ENCODE measurements at places on chromosomes 6 and 20. TPM values are rescaled to one million over a fixed set of nuclear protein-coding genes. Genes with fewer than 3 reads are reported as not detected.

DNA sequence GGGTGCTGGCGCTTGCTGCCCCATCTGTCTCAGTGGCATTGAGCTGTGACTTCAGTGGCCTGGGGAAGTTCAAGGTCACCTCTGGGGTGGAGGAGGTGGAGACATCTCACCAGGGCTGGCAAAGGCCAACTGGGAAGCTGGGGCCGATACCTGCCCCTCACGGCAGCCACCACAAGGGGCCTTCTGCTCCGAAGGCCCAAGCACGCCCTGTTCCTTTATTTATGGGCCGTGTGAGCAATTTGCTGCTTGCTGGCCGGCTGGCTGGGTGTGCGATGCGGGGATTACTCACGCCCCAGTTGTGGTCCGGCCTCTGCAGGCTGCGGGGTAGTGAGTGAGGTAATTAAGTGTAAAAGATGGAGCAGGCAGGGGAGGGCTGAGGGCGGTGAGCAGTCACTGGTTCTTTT lies 13.2 kb upstream of the SCRT2 start:
- DNase-seq, result no peak

DNA sequence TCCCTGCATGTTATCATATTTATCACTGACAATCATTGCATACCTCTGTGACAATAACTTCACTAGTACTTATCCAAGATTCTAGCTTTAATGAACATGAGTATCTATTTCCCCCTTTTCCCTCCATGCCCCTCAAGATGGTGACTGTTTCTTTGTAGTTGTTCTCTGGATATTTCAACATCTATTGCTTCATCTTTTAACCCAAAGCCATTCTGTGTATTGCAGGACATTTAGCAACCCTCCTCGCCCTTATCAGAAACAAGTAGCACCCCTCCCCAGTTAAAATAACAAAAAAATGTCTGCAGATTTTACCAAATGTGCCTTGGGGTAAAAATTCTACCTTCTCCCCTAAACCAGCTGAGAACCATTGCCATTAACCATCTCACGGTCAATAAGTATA lies 979.8 kb upstream of the MANEA start:
- no peak for DNase-seq

DNA sequence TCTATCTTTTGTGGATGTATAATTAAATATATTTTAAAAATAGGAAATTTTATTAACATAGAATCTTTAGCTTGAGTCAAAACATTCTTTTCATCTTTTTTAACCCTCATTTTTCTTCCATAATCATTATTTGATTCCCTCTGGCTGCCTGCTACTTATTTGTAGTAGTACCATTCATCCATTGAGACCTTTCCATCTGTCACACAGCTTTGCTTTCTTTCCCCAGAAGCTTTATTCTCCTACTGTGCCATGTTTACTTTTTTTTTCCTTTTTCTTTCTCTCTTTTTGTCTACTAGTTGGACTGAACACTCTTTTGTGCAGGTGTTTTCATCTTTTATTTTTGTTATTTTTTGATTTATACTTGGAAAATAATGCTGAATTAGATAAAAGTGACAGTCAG lies 522.6 kb upstream of the MMS22L start:
- DNase-seq, result no peak

Gene ADGB
- not detected for total RNA-seq

Gene PARD6B
- 5.8 TPM for total RNA-seq

DNA sequence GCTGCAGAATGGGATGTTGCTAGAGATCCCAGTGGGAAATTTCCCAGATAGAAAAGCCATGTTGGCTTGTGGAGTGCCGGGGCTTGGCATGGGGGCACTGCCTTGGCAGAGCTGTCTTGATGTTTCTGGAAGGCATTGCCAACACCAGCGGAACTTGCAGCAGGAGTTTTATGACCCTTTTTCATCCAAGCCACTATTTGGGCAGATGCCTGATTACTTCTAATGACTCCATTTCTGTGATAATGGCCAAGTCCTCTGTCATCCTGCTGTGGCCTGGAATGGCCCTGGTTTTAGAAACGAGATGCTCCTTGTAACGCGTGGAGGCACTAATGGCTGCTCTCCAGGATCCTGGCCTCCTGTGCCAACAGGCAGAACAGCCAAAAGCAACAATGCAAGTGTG lies 229.0 kb downstream of the ZNF217 start:
- no peak for DNase-seq

GRCh38 chr6:45607798-45608197 lies 230.1 kb upstream of the SUPT3H start:
- DNase-seq, result peak; percentile 58

Gene PDE10A
- total RNA-seq, result 1.8 TPM

GRCh38 chr20:20341371-20341770 lies 26.5 kb upstream of the INSM1 start:
- DNase-seq, result no peak

DNA sequence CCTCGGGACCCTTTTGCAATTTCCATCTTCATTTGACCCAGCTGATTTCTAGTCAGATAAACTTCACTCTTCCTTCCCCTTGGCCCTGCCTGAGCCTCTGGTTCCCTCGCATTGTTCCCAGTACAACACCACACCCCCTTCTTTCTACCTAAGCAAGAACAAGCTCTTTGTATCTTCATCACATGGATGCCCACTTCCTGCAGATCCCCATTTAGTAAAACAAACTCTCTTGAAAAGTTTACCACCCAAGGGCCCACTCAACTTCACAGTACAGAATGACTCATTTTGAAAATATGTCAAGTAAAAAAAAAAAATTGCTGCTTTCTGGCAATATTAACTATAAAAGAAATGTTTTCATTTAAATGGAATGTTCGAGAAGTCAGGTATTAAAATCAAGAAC lies 5.2 kb downstream of the FAXC start:
- DNase-seq, result no peak

DNA sequence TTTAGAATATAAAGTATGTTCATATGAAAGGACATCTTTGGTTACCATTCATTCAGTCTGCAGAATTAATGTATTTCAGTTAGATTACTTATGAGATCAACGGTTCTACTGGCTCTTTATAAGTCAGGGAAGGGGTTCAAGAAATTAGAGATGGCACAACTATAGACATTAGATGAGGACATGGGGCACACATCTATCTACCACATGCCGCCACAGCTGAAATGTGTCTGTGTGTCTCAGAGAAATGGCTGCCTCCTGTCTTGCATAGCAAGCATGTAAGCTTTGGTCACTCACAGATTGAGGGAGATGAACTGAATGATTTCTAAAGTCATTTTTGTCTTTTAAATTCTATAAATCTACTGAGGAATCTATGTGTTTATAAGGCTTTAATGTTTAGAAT lies 128.9 kb upstream of the FAM184A start:
- no peak for DNase-seq
